ENCODE measurements at places on chromosomes 7 and 10.

DNA sequence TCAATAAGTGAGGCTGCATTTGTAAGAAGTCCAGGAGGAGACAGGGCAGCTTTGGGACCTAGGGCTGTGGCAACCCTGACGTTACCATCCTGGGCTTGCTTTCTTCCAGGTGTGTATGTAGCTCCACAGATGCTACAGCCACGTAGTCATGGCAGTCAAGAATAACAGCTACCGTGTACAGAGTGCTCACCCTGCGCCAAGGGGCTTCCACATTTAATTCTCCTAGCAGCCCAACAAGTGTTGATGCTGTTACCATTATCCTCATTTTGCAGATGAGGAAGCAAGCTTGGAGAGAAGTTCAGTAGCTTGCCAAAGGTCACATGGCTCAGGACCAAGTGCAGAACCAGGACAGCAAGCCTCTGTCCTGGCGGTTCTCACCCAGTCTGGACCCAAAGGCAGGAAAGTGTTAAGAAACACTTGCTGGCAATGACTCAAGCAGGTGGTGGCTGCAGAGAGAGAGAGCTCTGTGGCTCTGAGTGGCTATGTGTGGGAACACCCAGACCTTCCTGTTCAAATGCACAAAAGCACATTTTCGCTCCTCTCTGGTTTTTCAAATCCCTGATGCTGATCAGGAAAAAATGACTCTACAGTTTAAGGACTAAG is 89.8 kb downstream of the CREM start:
- DNase-seq, result no peak

GRCh38 chr10:124378271-124378670 is 40.5 kb downstream of the OAT start:
- no peak for DNase-seq

DNA sequence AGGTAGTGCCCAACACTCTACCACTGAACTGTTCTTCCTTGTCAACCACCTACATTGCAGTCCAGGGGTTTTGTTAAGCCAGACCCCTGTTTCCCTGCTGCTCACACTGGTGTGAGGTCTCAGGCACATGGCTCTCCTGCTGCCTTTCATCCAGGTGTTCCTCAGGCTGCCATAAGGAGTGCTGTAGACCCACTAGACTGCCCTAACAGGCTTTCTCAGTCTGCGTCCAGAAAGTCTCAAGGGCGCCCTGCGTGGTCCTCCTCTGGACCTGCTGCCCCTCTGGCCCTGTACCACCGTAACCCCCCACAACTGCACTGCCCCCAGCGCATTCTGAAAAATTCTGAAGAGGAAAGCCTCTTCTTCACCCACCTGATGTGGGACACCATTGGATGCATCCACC is 225.7 kb upstream of the ANKRD30A start:
- DNase-seq, result no peak

DNA sequence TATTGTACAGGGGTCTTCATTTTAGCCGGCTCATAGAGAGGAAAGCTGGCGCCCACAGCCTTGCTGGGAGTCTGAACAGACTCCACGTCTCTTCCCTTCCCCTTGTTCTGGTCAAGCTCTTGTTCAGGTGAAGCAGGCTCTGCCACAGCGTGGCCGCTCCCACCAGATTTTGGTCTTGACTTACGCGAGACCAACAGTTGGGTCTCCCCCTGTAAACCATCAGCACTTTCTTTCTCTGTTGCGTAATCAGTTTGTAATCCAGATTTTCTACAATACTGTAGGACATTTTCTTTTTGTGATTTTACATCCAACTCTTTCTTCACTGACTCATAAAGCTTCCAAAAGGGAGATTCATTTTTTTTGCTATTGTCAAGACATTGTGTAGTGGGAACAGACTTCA is 10.9 kb downstream of the MKI67 start:
- DNase-seq, result no peak

GRCh38 chr7:55556492-55556891 is 15.8 kb downstream of the VOPP1 start:
- DNase-seq, result no peak

DNA sequence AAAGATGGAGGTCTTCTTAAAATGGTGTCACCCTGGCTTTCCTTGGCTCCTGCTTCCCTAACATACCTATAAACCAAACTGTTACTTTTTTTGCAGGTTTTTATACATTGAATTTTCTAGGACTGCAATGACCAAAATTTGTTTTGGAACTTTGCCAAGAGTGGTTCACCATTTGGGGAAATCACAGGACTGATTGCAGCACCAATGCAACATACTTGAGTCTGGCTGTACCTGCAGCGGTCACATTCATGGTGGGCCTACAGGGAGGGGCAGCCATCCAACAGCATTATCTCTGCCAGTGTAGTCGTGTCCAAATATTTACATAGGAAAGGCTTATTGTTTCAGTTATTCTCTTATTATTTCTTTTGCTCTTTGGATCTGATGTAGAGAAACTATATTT is 69.0 kb downstream of the HACD1 start:
- DNase-seq, result no peak

DNA sequence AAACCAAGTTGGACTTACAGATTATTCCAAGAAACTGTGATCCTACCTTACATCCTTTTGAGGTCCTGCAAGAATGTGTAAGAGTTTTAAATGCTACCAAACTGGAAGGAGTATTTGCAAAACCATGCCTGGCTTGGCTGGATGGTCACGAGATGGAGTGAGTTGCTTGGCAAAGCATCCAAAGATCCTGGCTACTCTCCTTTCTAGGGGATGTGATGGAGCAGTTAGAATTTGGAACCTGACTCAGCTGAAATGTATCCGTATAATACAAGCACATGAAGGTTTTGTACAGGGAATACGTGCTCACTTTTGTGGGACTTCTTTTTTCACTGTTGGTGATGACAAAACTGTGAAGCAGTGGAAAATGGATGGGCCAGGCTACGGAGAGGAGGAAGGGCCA is 13.3 kb upstream of the SYPL1 start:
- DNase-seq, result no peak

GRCh38 chr10:71838264-71839211 is 12.5 kb downstream of the PSAP start:
- DNase-seq, result no peak

- DNase-seq, result no peak
Observed at GRCh38 chr7:134996097-134996550, 9.8 kb downstream of the AGBL3 start.

DNA sequence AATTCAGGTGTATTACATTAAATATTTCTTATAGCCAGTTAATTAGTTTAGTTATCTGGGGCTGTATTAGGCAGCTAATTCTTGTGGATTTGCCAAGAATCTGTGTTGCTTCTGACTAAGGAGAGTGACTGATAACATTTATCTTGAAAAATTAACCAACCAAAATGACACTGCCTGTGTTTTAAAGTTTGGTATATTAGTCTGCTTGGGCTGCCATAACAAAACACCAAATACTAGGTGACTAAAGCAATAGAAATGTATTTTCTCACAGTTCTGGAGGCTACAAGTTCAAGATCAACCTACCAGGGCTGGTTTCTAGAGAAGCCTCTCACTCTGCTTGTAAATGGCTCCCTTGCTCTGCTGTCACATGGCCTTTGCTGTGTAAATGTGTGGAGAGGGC is 12.9 kb downstream of the EXOC4 start:
- no peak for DNase-seq

- DNase-seq, result no peak
Observed at GRCh38 chr7:40310258-40310657, 175.5 kb downstream of the SUGCT start.

- DNase-seq, result no peak
Observed at GRCh38 chr10:24209432-24209771, 464 bp downstream of the KIAA1217 start.

DNA sequence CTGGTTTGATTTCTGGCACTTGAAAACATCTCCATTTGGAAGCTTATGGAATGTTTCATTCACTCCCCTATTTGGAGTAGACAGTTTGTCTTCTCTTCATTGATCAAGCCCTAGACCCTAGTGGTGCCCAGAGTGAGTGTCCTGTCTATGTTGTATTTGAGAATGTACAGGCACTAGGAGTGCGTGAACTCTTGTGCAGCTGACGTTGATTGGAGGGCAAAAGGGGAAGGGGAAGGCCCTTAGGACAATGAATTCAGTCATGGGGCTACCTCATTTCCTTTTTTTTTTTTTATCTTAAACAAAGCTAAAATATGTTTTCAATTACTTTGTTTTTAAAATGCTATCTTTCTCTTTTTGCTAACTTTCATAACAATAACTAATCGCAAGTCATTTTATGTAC is 66.5 kb downstream of the ADD3 start:
- DNase-seq, result no peak

DNA sequence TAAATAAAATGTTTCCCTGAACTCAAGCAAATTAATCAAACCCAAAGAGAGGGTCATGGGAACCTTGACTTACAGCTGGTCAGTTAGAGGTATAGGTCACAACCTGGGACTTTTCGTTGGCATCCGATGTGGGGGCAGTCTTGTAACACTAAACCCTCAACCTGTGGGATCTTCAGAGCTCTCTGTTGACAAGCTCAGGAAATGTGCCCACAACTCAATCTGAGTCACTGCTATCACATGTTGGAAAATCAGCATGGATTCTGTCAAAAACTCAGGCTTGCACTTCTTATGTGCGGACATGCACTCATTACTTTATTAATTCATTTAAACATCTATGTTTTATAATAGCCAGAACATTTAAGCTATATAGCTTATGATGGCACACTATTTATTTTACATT is 424.6 kb upstream of the SORCS1 start:
- DNase-seq, result no peak

DNA sequence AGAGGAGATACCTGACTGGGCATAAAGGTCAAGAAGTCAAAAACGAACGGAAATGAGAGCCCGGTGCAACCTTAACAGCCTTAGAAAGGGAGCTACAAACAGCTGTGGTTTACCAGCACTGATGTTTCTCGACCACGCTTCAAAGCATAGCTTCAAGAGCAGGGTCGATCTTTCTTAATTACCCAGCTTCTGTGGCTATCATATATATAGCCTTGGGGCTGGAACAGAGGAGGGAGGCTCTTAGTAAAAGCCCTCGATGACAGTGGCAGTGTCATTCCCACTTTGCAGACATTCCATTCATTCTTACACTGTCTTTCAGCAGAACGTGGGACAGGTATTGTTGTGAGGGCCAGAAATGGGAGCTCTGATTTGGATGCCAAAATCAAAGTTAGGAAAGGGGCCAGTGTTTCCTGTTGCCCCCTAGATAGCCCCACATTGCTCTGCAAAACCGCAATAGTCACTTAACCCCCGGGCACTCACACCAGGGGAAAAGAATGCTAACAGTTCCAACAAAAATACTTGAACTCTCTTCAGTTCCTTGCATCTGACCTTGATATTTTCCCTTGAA is 141.5 kb downstream of the MTPAP start:
- DNase-seq, result no peak

GRCh38 chr7:24407965-24408364 is 124.0 kb downstream of the NPY start:
- no peak for DNase-seq

DNA sequence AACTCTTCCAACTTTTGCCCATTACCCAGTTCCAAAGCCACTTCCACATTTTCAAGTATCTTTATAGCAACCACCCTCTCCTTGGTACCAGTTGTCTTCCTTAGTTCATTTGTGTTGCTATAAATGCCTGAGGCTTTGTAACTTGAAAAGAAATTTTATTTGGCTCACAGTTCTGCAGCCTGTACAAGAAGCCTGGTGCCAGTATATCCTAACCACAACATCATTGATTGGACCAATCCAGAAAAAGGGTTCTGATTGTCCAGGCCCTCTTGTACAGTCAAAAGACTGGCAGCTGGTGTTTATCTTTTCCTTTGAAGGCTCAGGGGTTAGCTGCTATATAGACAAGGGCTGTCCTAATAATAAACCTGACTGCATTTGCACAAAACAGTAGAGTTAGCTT is 21.1 kb upstream of the ABCC2 start:
- no peak for DNase-seq

DNA sequence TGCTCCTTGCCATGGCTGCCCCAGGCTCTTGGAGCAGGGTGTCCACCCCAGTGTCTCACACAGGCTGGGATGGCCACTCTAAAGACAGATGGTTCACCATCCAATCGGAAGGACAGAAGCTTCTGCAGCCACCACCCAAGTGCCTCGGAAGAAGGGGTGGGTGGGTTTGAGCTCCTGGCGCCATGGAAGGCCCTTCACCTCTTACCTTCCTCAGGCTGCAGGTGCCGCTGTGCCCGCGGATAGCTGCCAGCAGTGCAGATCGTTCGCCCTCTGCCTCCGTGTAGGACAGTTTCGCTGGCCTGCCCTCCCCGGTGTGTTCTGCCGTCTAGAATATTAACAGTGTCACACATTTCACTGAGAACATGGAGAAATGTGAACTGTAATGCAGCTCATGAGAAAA is 243.6 kb upstream of the GRB10 start:
- DNase-seq, result peak; percentile 64

- DNase-seq, result no peak
Observed at GRCh38 chr7:140908361-140908760, 16.4 kb downstream of the BRAF start.

GRCh38 chr7:2607122-2607922 is 24.5 kb upstream of the TTYH3 start:
- DNase-seq, result no peak

- peak; percentile 88 for DNase-seq
Observed at GRCh38 chr10:44011603-44011981, 362.9 kb upstream of the ZNF32 start.

DNA sequence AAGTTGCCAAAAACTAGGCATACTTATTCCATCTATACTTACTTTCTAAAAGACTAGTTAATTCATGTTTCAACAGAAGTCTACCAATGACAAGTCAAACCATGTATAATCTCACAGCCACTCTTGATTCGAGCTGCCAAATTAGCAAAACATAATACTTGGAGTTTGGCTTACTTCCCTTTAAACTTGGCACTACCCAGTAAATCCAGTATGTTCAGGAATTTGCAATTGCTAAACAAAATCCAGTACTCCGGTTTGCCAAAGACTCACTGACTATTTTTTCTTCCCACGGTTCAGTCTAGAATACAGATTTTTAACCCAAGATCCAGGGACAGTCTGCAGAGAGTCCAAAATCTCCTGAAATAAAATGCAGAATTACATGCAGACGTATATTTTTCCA is 4.6 kb downstream of the OAT start:
- no peak for DNase-seq

GRCh38 chr10:60466267-60467201 is 76.9 kb upstream of the ANK3 start:
- no peak for DNase-seq

DNA sequence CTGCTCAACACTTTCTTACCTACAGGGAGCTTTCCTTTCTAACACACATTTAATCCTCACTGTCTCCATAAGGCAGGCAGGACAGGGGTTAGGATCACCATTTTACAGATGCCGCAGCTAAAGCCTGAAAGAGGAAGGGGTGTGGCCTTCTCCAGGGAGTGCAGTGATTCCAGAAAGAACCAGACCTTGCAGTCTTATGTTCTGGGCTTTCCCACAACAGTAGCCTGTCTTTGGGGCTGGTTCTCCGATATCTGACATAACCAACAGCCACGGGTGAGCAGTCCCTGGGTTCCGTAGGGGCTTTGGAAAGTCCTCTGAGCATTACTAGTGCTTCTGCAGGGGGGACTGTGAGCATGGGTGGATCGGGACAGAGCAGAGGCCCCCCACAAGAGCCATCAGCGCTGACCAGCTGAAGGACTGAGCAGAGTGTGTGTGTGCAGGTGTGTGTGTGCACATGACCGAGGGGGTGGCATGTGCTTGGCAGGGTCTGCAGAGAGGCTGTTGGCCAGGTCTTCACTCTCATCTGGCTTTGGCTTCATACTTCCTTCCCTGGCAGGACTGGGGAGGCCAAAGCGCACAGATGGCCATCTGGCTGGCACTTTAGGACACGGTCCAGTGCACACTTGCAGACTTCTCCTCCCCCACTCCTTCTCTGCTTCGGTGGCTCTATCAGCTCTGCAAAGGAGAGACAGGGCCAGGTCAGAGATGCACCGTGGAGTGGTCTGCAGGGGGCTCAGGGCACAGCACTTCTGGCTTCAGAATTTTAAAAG is 400.3 kb downstream of the RPS24 start:
- no peak for DNase-seq

Data from esophagus muscularis mucosa (tissue), 4 donors.